ENCODE measurements at places on chromosomes 1 and 21.

GRCh38 chr1:236124965-236125364, 17.4 kb upstream of the GPR137B start:
- no peak for DNase-seq

GRCh38 chr1:107786203-107786845, 178.7 kb downstream of the VAV3 start:
- DNase-seq: no peak

DNA sequence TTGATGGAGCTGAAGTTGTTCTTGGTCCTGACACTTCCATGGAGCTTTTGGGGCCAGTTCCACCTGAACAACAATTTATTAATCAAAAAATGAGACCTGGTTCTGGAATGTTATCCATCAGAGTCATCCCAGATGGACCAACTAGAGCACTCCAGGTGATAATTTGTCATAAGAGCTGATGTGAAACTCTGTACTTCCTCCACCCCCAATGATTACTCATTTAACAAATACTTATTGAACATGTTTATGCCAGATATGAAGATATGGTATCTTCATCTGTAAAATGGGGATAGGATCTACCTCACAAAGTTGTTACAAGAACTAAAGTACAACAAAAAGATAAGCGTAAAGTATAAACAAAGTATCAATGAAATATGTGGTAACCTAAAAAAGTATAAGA, 153.2 kb downstream of the VPS13D start:
- no peak for DNase-seq

DNA sequence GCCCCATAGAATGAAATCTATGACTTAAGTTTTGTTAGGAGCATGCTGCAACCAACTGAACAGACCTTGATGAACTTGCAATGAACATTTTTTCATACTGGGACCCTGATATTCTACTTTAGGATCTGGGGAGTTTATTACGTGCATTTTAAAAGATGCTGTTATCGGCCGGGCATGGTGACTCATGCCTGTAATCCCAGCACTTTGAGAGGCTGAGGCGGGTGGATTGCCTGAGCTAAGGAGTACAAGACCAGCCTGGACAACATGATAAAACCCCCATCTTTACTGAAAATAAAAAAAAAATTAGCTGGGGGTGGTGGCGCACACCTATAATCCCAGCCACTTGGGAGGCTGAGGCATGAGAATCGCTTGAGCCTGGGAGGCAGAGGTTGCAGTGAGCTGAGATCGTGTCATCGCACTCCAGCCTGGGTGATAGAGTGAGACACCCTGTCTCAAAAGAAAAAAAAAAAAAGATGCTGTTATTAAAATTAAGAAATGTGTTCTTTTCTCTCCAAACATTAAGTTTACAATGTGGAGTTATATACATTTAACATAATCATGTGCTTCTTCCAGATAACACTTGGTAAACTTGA, 7.1 kb downstream of the MPZL1 start:
- DNase-seq: no peak

GRCh38 chr1:225559326-225559725, 93.6 kb downstream of the ENAH start:
- no peak for DNase-seq

DNA sequence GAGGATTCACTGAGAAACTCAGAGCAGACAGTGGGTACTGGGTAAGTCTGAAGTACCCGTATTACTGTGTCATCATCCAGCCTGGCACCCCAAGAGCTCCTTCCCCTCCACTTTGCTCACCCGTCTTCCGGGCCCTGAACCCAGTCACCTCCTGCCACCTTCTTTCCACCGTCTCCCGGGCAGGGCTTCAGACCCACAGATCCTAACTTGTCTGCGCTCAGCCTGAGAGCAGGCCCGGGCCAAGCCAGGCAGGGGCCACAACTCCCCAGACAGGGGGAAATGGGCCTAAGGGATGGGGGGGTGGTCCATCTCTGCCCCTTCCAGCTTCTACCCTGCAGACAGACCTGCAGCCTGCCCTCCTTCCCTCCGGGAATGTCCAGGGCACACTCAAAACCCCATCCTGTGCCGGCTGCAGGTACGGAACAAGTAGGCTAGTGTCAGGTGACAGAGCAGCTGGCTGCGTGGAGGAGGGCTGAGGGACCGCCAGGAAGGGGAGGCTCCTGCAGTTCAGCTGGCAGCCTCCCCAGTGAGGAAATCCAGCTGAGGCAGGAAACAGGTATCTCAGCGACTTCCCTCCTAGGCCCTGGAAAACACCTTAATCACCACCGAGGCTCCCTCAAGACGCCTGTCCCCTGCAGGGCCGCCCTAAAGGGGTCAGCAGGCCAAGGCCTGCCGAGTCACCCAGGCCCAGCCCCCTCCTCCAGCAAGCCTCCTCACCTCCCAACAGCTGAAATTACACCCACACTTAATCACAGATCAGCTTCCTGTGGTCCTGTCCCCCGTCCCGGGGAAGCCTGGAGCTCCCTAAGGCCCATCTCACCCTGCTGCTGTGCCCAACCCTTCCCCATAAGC, 3.5 kb downstream of the HSPG2 start:
- peak; percentile 89 for DNase-seq

- peak; percentile 64 for DNase-seq
Observed at GRCh38 chr1:13543451-13544220, 29.8 kb upstream of the LRRC38 start.

GRCh38 chr1:145846201-145846612, 777 bp downstream of the NUDT17 start:
- peak; percentile 63 for DNase-seq

DNA sequence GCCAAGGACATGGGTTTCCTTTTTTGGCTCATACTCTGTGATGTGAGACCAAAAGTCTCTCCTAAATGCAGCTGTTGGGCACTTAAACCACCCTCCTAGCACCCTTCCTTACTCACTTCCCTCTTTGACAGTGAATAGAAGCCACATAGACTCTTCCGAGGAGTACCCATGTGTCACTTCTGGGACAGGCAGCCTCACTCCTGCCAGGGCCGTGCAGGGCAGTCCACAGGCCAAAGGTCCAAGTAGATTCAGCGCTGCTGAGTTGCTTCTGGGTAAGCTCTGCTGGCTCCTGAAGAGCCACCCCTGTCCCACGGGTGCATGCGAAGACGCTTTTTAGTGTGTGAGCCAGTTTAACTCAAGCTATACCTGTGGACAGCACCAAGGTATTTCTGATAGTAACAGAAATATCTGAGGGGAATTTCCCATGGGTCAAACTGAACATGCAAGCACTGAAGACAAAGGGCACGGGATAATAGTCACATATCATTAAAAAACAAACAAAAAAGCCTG, 36.8 kb upstream of the BMP8B start:
- no peak for DNase-seq

All from islet precursor cell (in vitro differentiated cells).